ENCODE measurements at places on chromosomes 1 and 21.

- DNase-seq, result no peak
These were observed 69.5 kb downstream of the LUZP1 start for GRCh38 chr1:23099171-23099536.

- DNase-seq, result no peak
These were observed 768.4 kb upstream of the ADGRL2 start for GRCh38 chr1:81032374-81032773.

GRCh38 chr1:109573785-109574184 lies 25.4 kb downstream of the GNAI3 start:
- DNase-seq, result no peak

DNA sequence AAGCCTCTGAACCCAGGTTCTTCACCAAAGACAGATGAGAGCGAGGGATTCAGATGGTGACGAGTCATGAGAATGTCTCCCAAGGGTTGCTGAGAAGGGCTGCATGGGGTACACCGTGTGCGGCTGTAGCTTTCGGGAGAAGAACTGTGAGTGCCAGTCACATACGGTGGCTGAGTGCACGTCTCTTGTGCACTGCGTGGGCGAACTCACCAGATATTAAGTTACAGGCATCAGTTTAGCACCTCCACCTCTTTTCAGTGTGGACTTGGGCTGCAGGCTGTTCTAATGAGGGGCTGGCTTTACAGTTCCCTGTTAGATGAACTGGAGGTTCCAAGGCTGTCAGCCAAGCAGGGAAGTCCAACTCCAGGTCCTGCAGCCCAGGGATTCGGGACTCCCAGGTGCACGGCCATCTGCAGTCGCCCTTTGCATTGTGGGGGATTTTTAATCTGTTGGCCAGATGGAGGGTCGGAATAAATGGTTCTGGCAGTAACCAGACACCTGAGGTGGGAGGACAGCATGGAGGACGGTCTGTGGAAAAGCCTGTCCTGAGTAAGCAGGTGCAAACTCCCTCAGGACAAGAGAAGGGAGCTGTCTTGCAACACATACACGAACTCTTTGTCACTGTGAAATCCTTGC lies 26.5 kb upstream of the AVPR1B start:
- DNase-seq, result no peak

- no peak for DNase-seq
These were observed 86.8 kb downstream of the SPATA17 start for GRCh38 chr1:217717959-217718358.

GRCh38 chr21:31586118-31586517 lies 73.4 kb upstream of the SOD1 start:
- no peak for DNase-seq

- DNase-seq, result no peak
These were observed 18.7 kb upstream of the ZNF362 start for GRCh38 chr1:33237579-33237978.

DNA sequence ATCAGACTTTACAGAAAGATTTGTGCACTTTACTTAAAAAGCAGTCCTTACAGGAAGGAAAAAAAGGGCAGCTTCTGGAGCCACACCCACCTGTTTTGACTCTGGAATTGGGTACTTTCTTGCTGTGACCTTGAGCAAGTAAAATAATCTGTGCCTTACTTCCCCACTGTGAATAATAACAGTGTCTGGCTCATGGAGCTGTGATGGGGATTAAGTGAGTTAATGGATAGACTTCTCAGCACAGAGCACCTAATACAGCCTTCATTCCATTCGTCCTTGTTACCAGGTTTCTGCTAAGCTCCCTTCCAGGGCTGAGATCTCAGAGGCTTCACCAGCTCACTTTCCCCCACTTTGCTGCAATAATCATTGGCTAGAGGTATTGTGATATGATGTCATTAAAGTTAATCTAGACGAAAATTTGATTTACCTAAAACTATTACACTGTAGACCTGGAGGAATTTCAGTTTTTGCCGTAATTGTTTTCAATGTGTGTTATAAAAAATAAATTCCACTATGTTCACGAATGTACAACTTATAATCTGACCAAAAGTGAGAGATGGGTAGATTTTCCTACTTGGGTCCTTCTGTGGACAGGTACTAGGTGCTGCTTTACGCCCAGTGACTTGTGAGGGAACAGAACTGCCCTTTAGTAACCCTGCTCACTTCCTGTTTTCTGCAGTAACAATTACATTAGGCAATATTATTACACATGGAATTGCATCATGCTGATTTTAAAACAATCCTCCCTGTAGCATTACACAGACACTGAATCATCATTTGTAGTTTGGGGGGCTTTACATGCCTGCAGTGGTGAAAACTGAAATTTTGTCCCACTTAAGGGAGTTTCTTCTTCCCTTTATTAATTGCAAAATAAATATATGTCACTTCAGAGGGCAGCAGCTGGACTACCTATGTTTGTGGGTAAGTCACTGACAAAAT lies 19.7 kb upstream of the ABCG1 start:
- DNase-seq, result peak; percentile 77

GRCh38 chr1:38126970-38127369 lies 80.4 kb upstream of the POU3F1 start:
- no peak for DNase-seq

GRCh38 chr1:46677339-46677738 lies 5.7 kb downstream of the TEX38 start:
- no peak for DNase-seq

DNA sequence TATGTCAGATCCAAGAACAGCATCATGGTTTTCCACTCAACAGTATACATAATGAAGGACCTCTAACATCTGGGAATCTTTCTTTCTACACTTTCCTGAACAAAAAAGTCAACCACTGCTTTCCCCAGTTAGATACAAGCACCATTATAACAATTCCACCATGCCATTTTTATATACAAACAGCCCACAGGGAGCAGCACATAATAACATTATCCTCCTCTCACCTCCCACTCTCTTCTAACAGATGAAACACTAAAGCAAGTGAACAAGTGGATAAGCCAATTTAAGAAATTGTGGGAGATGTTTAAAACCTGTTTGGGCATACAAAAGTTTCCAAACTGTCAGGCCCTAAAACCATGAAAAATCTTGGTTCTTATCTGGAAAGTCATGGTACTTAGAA lies 29.4 kb upstream of the PRRC2C start:
- DNase-seq, result no peak

GRCh38 chr1:54094001-54094729 lies 40.8 kb downstream of the TCEANC2 start:
- no peak for DNase-seq

- no peak for DNase-seq
These were observed 173.7 kb upstream of the CAMK1G start for GRCh38 chr1:209409780-209410179.

DNA sequence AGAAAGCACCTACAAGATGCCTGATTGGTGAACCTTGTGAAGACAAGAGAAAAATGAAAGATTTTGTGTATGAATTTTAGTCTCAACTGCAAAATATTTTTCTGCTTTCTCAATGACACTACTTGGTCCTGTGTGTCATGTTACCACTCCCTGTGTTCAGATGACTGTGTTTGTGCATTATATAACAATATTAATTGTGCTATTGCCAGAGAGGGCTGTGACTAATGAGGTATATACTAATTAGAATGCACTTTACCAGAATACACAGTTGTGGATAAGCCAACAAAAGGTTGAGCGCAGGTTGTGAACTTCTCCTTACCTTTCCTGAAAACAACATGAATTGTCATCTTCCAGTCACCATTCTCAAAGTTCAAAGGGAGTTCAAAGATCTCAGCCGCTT lies 17.3 kb upstream of the FMO2 start:
- DNase-seq, result no peak

DNA sequence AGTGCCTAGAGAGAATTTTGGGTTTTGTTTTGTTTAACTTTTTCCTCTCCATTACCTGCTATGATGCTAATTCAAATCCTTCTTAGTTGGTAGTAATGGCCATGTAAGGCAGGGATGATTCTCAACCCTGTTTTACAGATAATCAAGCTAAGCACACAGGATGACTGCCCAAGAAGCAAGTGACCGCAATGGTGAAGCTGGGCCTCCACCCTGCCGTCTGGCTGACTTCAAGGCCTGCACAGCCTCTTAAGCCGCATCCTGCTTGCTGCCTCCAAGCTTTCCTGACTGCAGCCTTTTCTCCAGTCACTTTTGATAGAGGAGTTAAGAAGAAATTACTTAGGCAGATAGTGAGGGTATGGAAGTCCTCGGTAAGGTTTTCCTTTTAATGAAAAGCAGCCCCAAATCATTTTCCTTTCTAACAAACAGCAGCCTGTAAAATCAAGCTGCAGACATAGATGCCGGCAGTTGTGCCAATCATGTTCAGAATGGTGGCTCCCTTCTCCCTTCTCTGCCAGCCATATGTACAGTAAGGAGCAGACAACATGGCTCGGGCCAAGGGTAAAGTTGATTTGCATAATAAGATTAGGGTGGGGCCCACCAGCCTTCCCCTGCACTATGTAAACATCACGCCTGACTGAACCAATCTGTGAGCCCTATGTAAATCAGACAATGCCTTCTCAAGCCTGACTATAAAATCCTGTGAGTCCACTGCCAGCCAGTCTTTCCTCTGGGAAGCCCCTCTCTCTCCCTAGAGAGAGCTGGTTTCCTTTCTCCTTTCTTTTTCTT lies 8.8 kb upstream of the CTBS start:
- no peak for DNase-seq

GRCh38 chr1:218665221-218665620 lies 320.1 kb downstream of the TGFB2 start:
- peak; percentile 6 for DNase-seq

GRCh38 chr1:56374026-56374974 lies 205.1 kb downstream of the PLPP3 start:
- DNase-seq, result no peak

- DNase-seq, result no peak
These were observed 35.9 kb upstream of the PTGFRN start for GRCh38 chr1:116873680-116874271.

- no peak for DNase-seq
These were observed 7.5 kb upstream of the PROK1 start for GRCh38 chr1:110443451-110443850.

DNA sequence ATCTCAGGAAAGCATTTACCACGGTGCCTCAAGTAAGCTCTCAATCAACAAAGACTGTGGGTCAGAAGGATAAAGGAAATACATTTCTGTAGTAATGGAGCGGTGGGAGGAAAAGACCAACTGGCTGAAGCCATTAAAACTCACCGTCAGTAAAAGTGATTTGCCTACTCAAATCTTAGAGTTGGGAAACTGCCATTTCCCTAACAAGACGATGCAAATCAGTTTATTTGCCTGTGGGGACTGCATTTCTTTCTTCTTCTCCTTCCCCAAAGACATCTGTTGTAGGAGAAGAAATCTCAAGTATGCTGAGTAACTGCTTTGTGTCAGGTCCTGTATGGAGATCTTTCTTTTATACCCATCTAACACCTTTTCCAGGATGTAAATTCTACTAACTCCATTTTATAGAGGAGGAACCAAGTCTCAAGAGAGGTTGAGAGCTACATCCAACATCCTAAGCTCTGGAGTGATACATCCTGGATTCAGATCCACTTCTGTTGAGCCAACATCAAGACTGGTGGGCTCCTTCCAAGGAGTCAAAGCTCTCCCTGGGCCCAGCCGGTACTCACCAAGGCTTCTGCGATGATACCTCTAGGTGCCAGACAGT lies 219.3 kb upstream of the FGGY start:
- DNase-seq, result no peak

DNA sequence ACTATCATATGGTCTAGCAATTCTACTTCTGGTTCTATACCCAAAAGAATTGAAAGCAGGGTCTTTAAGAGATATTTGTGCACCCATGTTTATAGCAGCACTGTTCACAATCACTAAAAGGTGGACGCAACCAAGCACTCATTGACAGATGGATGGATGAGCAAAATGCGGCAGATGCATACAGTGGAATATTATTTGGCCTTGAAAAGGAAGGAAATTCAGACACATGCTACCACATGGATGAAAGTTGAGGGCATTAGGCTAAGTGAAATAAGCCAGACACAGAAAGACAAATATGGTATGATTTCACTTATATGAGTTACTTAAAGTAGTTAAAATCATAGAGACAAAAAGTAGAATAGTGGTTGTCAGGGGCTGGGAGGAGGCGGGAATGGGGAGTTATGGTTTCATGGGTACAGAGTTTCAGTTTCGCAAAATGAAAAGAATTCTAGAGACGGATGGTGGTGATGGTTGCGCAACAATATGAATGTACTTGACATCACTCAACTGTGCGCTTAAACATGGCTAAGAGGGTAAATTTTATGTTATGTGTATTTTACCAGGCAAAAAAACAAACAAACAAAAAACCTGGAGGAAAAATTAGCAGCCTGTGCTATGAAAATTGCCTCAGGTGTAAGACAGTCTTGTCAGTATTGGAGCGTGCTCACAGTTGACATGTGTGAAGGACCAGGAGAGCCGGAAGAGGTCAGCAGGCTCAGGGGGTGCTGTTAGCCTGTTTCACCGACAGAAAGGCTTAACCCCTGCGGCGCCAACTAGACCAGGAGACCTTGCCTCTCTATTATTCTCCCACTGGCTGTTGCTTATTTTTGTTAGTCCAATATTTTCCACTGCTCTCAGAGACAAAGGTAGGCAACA lies 26.5 kb downstream of the CD247 start:
- no peak for DNase-seq

DNA sequence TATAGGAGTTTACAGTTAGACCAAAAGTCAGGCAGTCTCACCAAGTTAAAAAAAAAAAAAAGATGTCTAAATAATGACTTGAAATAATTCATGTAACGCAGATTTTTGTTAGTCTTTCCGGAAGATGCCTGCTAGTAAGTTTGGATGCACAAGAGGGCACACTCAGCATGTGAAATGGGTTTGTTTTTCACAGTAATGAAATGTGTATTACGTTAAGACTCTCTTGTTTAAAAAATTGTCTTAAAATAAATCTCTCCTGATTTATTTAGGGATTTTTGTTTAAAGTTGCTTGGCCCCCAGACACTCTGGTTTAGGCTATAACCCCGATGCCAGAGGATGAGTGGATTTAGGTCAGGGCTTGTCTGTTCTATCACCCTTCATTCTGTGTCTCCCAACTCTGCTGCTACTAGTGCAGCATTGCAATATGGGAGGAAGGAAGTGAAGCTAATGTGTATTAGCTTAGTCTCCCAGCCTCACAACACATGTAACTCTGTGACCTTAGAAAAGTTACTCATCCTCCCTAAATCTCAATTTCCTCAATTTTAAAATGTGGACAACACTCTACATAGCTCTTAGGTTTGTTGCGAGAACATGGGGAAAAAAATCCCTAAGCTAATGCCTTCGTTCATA lies 25.7 kb downstream of the CTH start:
- no peak for DNase-seq

DNA sequence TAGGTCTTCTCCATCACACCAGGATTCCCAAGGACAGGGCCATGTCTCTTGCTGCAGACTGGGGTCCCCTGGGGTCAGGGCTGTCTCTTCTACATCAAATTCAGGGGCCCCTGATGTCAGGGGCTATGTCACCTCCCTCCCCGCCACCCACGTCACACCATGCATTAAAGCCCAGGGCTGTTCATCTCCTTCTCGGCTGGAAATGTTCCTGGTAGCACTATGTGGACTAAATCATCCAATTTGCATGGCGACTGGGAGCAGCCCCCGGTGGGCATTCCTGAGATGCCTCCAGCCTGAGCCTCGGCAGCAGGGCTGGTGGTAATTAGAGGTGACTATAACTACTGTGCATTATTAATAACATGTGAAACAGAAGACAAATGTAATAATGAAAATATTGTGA lies 151.7 kb upstream of the HMGB4 start:
- no peak for DNase-seq
